Spinal cord (tissue), 10 donors: ENCODE measurements at places on chromosomes 7 and 10. TPM values are rescaled to one million over a fixed set of nuclear protein-coding genes. Genes with fewer than 3 reads are reported as not detected.

The EEPD1 gene
- 49.5 TPM for polyA plus RNA-seq

The HKDC1 gene
- polyA plus RNA-seq: 2.2 TPM

The RBP4 gene
- polyA plus RNA-seq: 7.3 TPM

The STAG3 gene
- 67.6 TPM for polyA plus RNA-seq

The IFIT3 gene
- polyA plus RNA-seq: 8.6 TPM

The XRCC2 gene
- polyA plus RNA-seq: 3.9 TPM

The CRHR2 gene
- polyA plus RNA-seq: 2.6 TPM
